Large intestine (tissue), 12 donors: ENCODE measurements at places on chromosomes 16 and 17. TPM values are rescaled to one million over a fixed set of nuclear protein-coding genes. Genes with fewer than 3 reads are reported as not detected.
A peak's percentile ranks its signal among the peaks of the same experiment; 100 is the strongest.

DNA sequence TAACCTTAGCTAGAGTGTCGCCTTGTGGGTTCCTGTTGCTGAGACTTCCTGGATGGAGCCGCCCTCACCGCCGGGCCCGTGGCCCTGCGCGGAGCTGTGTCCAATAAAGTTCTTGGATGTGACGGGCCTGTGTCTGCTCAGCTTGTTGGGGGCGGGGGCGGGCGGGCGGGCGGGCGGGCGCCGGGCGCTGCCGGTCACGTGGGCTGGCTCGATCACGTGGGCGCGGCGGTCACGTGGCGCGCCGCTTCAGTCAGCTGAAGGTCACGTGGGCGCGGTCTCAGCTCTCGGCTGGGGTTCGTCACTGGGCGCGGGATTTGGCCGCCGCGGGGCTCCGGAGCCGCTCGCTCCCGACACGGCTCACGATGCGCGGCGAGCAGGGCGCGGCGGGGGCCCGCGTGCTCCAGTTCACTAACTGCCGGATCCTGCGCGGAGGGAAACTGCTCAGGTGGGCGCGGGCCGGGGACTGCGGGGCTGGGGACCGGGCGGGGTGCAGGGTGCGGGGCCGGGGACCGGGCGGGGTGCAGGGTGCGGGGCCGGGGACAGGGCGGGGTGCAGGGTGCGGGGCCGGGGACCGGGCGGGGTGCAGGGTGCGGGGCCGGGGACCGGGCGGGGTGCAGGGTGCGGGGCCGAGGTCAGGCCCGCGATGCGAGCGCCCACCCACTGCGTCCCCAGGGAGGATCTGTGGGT lies at the start of gene AMDHD2:
Gene AMDHD2 (plus strand): TSS at position 275 of the 687 bp plus-strand sequence. CDS start 88 bp downstream, at position 363.
- DNase-seq = peak; percentile 92

Gene CLEC19A
- polyA plus RNA-seq = not detected

Gene SMIM5
- 19.6 TPM for polyA plus RNA-seq

Gene NEURL4
- polyA plus RNA-seq = 28.7 TPM

Gene P3H4
- polyA plus RNA-seq = 15.4 TPM
